ENCODE measurements at places on chromosomes 2 and 18.

GRCh38 chr18:43965691-43966090 lies 688.4 kb upstream of the SYT4 start:
- no peak for DNase-seq

DNA sequence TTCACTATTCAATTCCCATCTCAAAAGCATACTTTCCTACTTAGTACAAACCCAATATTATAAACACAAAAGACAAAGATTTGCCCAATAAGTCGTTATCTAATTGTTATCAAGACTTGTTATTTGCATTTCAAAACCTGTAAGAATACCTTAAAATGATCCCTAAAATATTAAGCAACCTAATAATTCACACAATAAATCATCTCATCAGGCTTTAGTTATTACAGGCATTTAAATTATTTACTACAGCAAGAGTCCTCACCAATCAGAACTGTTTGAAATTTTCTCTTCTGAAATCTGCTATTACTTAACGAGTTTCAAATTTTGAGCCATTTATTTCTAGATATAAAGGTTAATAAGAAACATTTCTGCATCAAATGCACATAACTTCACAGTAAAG lies 1.6 kb downstream of the CCDC88A start:
- DNase-seq = no peak

- DNase-seq = no peak
Measured at GRCh38 chr2:188046437-188046836, 245.2 kb upstream of the GULP1 start.

DNA sequence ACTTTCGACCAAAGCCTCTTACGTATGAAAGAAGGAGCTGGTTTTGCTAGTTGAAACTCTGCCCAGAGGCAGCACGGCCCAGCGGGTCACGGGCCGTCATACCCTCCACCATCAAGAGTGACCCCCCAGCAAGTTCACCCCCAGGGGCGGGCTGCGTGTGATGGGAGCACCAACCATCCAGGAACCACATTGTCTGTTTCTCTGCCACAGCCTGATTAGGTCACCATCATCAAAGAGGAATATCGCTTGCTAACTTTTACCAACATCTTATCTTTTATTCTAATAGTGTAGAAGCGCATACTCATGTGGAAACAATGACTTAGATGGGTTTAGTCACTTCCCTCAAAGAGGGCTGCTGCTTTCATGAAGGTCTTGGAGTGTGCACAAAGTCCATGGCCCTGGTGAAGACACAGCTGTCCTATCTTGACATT lies 116.6 kb upstream of the SMIM21 start:
- no peak for DNase-seq

- DNase-seq = no peak
Measured at GRCh38 chr2:124027182-124027581, 2.1 kb downstream of the CNTNAP5 start.
